ENCODE measurements at places on chromosomes 5 and 9.

GRCh38 chr9:115115117-115115880 lies 2.7 kb downstream of the TNC start:
- DNase-seq: no peak

DNA sequence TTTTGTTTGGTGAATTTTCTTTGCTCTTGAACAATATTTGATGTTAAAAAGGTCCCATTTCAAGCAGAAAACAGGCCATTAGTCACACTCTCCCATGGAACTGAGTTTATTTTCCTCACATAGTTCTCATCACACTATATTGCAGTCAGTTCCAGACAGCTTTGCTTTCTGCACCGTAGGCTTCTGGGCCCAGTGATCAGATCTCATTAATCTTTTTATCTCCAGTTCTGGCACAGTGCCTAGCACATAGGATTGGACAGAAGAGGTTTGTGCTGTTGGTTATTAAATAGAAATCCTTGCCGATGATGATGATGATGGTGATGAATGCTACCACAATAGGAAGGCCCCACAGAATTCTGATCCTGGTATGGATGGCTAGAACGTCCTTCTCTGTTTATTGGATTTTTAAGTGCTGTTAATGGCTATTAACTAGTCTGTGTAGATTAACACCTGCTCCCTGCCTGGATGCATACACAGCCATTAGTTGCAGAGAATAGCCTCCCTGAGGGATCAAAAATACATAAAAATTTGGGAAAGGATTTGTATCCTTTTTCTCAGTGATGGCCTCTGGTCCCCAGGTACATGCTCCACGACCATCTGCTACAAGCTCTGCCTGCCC lies 52.0 kb upstream of the NTRK2 start:
- no peak for DNase-seq

DNA sequence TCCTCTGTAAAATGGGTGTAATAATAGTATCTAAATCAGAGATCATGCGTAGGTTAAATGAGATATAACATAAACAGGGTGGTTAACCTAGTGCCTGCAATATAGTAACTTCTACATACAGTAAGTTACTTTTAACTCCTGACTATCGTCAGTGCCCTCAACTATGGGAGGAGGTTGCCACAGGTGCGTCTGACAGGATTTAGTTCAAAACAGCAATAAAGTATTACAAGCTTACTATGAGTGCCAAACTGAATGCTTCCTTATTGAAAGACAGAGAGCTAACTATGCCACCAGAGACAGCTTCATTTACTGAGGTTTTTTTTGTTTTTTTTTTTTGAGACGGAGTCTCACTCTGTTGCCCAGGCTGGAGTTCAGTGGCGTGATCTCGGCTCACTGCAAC lies 209.0 kb downstream of the ADAMTSL1 start:
- DNase-seq: no peak

DNA sequence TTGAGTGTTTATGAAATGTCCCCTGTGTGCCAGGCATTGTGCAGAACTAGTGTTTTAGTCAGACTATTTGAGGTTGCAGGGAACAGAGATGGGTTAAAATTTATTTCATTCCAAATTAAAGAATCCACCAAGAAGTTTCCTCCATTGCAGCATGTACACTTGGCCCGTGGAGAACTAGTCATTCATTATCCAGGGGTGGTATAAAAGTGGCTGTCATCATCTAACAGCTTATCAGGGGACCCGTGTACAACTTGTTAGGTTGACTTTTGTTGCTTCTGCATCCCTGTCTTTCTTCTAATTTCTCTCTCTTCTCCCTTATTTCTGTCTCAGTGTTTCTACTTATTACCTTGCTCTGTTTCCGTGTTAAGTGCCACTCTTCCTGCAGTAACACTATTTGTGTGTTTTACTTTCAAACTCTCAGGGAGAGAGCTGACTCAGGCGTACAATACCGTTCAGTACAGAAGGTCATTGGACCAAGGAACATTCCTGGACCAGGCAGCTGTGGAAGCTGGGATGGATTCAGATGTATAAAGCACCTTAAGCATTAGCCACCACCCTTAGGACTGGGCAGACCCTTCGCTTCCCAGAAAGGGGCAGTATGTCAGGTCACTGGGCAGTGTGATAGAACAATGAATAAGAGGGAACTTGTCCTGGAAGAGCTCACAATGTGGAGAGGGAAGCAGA lies 36.1 kb downstream of the MAP3K1 start:
- no peak for DNase-seq

DNA sequence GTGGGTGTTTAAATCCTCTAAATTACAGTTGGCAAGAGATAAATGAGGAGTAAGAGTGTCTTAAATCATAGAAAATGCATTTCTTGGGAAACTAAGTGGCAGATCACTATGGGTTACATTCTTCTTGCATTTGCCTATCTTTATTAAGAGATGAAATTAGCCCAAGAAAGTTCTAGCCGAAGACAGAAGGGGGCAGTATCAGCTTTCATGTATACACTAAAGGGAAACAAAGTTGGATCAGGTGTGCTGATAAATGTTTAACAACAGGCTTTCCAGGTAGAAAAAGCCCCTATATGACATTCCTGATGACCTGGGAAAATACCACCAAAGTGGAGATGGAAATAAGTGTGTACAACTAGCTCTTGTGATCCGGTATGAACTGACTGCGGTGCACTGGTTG lies 81.9 kb upstream of the TLR4 start:
- no peak for DNase-seq

DNA sequence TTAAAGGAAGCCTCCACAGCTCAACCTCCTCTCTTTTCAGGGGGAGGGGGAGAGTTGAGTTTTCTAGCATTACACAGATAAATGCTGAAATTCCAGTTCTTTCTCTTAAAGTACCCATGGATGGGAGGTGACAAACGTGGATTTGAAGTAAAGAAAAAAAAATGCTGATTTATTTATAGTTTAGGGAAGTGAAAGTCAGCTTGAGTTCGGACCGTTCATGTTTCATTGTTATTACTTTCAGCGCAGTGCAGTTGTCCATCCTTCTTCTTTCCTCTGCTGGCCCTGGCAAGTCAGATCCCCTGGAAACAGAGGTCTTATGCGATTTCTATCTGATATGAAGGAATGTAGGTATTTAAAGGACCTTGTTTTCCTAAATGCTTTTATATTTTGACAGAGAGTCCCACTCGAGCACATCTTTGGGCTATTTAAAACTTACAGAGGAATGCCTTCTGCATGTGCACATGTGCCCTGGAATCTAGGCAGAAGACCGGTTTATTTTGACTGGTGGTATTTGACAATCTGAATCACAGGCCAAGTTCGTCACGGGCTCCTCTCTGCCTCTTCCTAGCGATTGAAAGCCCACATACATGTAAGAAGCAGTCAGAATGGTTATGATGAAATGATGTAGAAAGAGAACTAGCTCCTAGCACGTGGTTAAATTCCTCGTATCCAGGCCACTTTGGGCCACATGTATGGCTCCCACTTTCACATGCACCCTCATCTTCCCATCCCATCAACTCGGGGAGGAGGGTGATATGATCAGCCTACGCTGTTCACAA lies 385.2 kb upstream of the KLF4 start:
- DNase-seq: no peak

DNA sequence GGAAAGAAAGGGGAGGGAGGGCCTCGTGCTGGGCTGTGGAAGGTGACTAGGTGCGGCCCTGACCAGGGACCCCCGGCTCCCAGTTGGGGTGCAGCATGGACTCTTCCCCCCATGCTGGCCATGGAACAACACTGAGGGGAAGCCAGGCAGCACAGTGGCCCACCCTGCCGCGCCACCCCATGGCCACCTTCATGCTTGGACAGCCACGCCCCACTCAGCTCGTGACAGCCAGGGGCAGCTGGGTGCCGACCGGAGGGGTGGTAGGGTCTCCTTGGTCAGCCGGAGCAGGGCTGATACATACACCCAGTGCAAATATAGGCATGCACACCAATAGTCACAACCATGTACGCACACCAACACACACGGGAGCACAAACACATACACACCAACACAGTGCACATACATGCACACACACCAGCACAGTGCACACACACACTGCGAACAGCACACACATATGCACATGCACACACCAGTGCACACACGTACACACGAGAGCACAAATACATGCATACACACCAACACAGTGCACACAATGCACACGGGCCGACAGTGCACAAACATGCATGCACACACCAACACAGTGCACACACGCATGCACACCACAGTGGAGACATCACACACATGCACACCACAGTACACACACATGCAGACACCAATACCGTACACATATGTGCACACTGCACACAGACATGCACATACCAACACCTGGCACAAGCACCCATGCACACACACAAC lies 8.3 kb downstream of the SOHLH1 start:
- DNase-seq: no peak

GRCh38 chr5:124902097-124902821 lies 155.8 kb upstream of the ZNF608 start:
- no peak for DNase-seq

DNA sequence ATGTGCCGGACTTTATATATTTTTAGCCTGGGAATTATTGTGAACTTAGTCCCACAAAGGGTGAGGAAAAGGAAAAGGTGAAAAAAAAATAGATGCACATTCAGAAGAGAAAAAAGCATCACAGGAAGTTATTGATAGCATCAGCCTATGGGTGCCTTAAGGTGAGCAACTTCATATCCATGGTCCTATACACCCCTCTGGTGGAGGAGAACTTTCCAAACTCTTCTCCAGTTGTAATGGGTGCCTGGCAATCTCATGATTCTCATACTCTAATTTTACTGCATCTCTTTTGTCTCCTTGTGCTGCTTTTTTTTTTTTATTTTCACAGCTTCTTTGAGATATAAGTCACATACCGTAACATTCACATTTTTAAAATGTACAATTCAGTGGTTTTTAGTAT lies 107.4 kb downstream of the JAKMIP2 start:
- DNase-seq: no peak

DNA sequence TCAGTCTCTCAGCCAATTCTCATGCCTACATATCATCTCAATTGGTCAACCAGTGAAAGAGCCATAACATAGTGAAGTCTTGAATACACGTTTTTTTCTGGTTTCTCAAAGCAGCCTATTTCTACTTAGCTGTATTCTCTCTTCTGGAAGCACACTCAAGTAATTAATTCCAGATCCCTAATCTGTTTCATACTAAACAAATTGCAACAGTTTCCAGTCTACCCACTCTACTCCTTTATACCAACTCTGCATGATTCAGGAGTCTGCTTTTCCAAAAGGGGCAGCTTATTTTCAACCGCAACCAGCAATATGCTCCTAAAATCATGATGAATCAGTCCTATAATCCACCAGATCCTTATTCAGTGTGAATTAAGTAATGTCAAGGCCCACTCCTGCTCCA lies 211.7 kb downstream of the TLE1 start:
- DNase-seq: no peak

GRCh38 chr9:110872920-110873319 lies 165.3 kb downstream of the LPAR1 start:
- no peak for DNase-seq

DNA sequence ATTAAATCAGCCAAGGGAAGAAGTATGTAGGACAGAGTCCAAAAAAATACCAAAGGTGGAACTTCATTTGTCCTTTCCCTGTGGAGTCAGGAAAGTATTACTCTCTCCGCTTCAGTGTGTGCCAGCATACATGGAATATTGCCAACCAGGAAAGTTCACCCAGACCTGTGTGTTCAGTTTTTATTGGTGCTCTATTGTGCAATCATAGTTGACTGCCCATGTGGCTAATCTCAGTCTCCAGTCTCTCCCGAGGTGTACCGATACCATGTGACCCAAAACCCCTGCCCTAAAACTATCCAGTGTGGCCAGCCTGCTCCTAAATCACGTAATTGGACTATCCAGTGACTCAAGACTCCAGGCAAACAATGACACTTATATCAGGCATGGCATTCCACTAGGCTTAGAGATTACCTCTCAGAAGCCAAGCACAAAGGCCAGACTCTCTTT lies 38.8 kb downstream of the NFX1 start:
- DNase-seq: no peak

- DNase-seq: no peak
Measured at GRCh38 chr5:79754865-79755555, 65.4 kb downstream of the CMYA5 start.

- DNase-seq: no peak
Measured at GRCh38 chr5:81230416-81230815, 2.7 kb upstream of the CKMT2 start.

- DNase-seq: no peak
Measured at GRCh38 chr9:128102861-128103588, 24.5 kb downstream of the PTGES2 start.

GRCh38 chr9:128887914-128888350 lies 6.0 kb downstream of the LRRC8A start:
- no peak for DNase-seq

- DNase-seq: no peak
Measured at GRCh38 chr5:159182691-159183090, 26.7 kb downstream of the RNF145 start.

DNA sequence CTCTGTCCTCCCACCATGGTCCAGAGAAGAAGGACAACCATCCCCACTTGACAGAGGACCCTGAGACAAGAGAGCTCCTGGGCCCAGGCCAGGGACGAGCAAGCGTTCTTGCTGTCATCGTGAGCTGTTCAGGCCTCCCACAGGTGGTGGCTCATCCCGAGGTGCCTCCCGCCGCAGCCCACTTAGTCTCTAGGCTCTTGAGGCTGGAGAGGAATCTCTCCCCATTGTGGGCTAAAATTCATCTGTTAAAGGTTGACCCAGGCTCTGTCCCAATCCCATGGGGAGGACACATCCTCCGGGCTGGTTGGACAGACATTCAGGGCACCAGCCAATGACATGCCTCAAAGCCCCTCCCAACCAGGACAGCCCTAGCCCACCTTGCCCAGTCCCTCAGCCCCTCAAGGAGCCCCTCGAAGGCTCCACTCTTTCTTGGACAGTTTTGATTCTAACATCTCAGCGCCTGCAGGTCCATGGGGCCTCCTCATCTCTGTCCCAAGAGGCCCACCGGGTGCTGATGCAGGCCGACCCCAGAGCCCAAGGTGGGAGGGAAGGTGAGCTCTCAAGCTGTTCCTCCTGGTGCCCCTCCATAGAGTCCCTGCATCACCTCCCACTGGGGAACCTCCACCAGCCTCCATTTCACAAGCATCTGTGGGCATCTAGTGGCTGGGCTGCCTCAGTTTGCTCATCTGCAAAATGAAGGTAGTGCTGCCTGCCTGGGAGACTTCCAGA lies 52.9 kb downstream of the BARX1 start:
- no peak for DNase-seq

DNA sequence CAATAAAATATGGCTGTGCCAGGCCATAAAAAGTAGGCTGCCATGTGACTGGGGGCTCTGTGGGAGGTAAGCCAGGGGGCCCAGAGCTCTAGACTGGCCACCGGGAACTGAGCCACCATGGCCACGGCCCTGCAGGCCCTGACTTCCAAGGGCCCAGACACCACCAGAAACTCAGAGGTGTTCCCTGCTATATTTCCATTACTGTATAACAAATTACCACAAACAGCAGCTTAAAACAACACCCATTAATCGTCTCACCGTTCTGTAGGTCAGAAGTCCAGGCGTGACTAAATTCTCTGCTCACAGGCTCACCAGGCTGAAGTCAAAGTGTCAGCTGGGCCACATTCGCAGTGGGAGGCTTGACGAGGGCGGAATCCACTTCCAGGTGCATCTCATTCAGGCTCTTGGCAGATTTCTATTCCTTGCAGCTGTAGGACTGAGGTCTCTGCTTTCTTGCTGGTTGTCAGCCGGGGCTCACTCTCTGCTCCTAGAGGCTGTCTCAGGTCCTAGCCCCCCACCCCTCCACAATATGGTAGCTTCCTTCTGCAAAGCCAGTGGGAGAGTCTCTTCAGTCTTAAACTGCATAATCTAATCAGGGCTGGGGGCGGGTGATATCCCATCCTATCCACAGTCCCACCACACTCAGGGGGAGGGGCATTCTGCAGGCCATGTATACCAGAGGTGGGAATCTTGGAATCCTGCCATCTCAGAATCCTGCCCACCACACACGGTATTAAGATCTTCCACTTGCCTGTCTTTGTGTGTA lies 125.4 kb downstream of the C5orf15 start:
- no peak for DNase-seq
